ENCODE measurements at places on chromosomes 7 and 10.

DNA sequence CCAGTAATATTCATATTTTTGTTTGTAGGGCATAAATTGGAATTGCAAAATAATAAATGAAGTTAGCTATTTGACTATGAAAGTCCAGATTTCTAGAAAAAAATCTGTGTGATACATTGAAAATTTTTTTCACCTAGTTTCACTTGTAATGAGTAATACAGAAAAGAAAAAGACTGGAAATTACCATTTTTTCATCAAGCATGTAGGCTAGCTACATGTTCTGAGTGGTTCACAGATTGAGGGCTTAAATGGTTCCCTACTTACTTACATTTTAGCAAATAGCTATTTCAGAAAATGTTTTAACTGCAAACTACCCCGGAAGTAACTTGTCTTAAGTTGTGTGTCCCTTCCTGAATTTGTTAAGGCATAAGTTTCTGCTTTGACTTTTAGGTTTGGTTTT lies 396.0 kb downstream of the PHF14 start:
- DNase-seq: no peak

DNA sequence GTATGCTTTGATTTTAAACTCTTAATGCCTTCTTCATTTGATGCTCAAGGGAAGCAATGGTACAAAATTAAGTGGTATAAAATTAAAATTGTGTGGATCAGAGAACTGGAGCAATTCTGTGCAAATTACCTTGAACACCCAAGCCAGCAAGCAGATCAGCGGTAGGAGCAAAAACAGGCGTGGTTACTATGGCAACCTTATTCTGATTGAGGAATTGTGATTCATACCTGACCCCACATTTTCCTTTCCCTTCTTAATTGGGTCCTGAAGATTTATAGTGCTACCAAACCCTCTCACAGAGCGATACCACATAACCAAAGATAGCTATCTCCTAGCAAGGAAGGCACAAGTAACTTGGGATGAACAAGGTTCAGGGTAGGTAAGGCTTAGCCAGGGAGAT lies 72.5 kb upstream of the FZD1 start:
- no peak for DNase-seq

DNA sequence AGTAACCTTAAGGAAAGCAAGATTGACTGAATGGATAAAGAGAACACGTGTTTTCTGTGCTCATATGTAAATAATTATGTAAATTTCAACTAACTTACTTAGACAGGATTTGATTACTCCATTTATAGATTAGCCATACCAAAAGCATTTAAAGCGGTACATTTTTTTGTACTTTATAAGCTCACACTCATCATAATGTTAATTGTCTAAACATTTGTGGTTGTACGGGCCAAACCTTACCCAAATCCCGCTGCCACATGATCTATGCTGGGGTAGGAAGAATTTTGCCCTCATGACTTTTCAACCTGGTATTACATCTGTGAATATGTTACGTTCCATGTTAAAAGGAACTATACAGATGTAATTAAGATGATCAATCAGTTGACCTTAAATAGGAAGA lies 29.1 kb downstream of the MKX start:
- no peak for DNase-seq

DNA sequence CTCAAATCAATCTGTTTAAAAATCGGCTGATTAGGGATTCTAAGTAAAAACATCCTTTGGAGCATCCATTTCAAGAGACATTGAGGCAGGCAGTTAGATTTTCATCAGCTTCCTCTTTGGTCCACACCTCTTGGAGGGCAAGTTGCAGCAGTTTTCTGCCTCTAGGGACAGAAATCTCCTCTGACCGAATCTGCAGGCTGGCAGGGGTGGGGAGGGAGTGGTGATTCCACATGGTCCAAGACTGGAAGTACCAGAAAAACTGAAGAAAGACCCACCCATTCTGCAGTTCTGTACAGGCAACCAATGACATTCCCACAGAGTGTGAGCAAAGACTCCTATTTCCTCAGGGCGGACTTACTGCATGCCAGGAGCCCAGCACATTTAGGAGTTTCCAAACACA lies 29.0 kb downstream of the FGFBP3 start:
- no peak for DNase-seq

DNA sequence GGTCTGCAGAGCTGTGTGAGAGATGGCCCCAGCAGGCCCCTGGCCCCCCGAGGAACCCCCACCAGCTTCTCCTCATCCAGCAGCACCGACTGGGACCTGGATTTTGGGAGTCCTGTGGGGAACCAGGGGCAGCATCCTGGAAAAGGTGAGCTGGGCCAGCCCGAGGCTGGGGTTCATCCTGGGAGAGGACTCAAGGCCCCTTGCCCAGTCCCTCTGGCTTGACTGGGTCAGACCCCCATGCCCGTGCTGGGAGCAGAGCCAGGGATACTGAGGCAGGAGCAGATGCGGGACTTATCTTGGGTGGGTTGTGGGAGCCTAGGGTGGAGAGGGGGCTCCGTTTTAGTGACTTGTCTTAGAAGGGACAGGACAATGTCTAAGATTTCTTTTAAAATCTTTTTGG lies 47.5 kb downstream of the ZNF467 start:
- DNase-seq: no peak

DNA sequence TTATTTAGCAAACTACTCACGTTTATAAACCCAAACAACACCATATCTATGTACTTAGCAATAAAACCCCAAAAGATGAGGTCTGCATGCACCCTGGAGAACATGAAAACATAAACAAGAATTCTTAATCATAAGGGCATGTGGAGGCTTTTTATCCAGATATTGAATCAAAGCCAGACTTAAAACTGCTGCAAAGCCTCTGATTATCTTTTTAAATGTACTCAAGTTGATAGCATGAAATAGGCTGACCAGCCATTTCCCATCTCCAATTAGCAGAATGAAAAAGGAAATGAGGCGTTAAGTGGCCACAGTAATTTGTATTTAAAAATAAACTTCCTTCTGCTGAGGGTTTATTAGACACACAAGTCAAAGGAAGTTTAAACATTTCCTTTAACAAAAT lies 48.3 kb downstream of the ITIH5 start:
- DNase-seq: no peak

DNA sequence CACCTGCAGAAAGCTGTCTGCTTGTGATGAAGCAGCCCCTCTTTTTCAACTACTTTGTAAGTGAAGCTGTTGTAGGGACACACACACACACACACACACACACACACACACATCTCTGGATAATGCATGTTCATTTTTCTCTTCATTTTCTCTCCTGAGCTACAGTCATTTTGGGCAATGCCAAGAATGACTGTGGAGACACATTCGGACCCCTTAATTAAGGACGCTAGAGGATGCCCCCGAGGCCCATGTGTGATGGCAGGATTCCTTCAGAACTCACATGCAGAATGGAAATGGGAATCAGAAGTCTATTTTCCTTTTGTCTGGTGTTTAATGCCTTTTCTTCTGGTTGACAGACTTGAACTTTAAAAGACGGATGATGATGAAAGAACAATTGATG lies 56.6 kb downstream of the CLRN3 start:
- no peak for DNase-seq

DNA sequence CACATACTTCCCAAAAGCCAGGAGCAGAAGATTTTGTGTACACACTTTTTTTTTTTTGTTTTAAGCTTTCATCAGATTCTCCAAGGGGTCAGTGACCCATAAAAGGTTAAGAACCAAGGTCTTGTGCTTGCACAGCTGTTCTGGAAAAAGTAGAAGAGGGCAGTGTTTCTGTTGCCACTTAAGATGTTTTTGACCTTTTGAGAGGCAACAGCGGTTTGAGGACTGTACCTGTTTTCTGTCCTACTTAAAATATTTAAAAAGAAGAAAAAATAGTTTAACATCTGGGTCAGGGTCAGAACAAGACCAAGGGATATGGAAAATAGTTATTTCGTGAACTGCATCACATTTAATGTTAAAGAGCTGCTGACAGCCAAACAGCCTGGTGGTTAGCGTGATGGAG lies 32.9 kb downstream of the AUTS2 start:
- no peak for DNase-seq

- peak; percentile 67 for DNase-seq
Measured at GRCh38 chr10:93893646-93894515, at the start of gene SLC35G1. Gene SLC35G1, plus strand, starts transcription at chr10:93893978. Its CDS starts 56 bp downstream, at chr10:93894034.

DNA sequence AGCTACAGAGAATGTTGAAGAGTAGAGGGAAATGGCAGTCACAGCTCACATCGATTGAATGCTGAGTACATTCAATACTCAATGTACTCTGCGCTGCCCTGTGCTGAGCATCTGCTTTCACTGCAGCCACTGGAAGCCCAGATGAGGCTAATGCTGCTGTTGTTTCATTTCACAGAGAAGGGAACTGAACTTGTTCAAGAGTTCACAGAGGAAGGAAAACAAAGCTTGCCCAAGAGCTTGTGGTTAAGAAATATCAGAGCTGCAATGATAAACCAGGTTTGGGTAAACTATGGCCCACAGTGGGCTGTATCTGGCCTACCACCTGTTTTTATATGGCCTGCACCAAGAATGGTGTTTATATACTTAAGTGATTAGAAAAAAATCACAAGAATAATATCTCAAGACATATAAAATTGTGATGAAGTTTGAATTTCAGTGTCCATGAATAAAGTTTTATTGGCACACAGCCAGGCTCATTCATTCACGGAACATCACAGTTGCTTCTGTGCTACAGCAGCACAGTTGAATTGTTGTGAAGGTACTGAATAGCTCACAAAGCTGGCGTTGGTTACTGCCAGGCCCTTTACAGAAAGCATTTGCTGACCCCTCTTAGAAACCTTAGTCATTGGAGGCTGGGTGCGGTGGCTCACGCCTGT lies 64.1 kb downstream of the CFAP58 start:
- no peak for DNase-seq

Data from DMS153 (cell line).